ENCODE measurements at places on chromosomes 6 and 20.

DNA sequence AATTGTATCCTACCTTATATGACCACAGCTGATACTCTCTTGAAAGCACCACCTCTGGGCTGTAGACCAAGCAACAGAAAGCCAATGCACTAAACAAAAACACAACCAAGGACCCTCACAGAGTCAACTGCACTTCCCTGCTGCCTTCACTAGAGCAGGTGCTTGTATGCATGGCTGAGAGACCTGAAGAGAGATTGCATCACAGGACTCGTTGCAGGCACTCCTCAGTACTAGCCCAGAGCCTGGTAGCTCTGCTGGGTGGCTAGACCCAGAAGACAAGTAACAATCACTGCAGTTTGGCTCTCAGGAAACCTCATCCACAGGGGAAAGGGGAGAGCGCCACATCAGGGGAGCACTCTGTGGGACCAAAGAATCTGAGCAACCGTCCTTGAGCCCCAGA is 521.6 kb upstream of the IMPG1 start:
- no peak for DNase-seq

- no peak for DNase-seq
Measured at GRCh38 chr6:78577585-78577984, 289.8 kb upstream of the IRAK1BP1 start.

DNA sequence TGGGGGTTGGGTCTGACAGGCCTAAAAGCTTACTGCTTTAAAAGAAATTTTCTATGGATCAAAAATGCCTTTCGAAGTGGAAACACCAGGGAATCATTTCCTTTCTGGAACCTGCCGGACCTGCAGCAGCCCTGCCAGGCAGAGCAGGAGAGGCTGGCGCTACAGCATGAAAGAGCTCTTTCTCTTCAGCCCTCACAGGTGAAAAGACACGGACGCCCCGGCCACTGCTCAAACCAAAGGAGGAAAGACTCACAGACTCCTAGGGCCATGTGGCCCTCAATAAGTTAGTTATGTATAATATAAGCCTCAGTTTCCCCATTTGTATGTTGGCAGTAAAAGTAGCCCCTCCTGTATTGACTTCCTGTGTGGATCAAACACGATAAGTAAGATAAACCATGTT is 8.3 kb downstream of the SCML4 start:
- DNase-seq: no peak

DNA sequence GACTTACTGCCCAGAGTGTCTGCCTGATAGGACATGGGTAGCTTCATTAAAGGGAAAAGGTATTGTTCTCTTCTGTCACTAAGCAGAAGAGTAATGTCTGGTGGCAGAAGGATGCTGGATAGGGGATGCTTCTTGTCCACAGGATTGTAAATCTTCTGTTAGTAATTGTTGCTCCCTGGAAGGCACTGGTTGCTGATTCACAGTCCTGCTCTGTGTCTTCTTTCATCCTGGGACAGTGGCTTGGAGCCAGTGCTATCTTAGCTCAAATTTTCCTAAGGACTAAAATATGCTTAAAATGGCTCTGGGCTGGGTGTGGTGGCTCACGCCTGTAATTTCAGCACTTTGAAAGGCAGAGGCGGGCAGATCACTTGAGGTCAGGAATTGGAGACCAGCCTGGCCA is 48.0 kb downstream of the SYTL3 start:
- DNase-seq: no peak

DNA sequence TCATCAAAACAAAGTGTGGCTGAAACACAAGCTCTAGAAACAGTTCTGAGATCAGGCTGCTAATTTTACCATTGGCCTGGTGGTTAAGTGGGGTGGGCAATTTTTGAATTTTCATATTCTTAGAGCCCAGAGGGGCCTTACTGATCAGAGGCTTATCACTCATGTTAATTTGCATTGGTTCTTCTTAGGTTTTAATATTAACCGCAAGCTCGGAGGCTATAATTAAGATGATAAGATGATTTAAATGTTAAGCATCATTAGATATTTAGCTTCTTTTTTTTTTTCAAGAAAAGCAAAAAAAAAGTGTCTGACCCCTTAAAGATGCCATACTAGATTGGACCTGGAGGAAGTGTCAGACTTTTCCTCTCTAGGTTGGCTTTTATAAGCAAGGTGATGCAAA is 8.4 kb upstream of the POPDC3 start:
- no peak for DNase-seq

DNA sequence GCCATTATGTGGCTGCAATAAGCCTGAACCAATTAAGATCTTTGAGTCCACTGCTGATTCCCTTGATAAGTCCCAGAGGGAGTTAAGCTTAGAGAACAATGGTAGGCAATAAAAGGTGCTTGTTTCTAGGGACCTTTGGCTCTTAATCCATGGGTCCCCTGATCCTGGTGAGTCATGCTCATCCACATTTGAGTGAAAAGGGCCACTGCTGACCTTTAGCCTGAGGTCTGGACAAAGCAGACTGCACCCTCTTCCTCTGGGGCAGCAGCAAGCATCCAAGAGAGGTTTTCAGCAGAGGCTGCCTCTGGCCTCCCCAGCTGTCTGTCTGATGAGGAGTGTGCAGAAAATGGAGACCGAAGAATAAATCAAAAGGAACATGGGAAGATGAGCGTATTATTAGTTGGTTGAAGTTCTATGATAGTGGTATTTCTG is 16.1 kb upstream of the SCGN start:
- no peak for DNase-seq

DNA sequence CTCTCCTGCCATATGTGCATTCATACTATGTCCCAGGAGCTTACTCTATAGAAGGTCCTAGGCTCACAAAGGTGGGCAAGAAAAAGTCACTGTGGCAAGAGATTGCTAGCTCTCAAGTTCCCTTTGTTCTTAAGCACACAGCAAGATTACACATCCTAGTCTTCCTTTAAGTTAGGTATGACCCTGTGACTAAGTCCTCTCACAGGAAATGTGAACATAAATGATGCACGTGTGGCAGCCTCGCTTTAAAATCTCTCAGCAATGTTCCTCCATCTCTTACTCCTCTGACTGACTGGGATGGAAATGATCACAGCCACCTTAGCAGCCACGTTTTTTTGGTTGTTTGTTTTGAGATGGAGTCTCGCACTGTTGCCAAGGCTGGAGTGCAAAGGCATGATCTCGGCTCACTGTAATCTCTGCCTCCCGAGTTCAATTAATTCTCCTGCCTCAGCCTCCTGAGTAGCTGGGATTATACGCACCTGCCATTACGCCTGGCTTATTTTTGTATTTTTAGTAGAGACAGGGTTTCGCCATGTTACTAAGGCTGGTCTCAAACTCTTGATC is 35.7 kb upstream of the HAO1 start:
- no peak for DNase-seq

GRCh38 chr20:21450572-21450971 is 53.2 kb upstream of the NKX2-4 start:
- DNase-seq: no peak

GRCh38 chr6:85464260-85464644 is 14.4 kb downstream of the NT5E start:
- DNase-seq: no peak

GRCh38 chr20:45402946-45403345 is 5.1 kb upstream of the DBNDD2 start:
- DNase-seq: no peak

DNA sequence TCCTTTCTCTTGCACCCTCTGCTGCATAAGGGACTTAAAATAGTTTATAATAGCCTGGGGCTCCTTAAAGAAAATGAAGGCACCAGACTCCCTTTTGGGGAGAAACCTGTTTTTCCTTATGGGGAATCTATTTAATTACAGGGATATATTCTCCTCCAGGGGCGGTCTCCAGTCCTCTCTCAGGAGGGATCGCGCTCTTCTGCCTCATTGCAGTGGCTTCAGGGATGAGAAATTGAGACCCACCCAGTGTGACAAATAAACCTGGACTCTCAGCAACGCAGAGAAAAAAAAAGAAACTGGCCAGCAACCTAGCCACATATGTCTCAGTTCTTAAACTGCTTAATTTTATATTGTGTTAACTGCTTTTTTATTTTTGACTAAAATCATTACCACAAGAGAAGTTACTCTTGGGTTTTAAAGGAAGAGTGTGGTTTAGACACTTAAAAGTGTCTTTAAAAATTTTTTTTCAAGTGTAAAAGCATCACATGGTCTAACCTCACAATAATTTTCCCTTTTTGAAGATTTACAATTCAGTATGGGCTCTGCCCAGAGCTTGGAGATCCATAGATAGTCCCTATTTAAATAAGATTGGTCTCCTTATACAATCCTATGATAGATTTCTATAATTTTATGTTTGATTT is 11.7 kb upstream of the GOPC start:
- DNase-seq: no peak

DNA sequence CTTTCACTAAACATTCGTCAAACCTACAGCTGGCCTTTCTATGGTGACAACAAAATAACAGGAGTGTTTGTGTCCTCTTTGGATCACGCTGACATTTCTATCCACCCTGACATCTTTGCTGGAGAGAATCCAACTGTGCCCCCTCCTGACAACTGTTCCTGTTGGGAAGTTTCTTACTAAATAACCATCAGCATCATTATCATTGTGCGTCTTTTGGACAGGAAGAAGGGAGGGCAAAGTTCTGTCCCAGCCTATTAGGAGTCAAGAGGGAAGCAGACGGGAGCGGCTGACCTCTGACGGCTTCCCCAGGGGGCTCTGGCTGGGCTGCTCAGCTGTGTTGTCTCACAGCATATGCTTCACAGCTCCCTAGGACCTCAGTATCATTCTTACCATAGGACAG is 195.9 kb upstream of the SULF2 start:
- no peak for DNase-seq
